ENCODE measurements at places on chromosomes 11 and 22.

- DNase-seq: no peak
These were observed 62.0 kb upstream of the PRR5 start for GRCh38 chr22:44639891-44640617.

DNA sequence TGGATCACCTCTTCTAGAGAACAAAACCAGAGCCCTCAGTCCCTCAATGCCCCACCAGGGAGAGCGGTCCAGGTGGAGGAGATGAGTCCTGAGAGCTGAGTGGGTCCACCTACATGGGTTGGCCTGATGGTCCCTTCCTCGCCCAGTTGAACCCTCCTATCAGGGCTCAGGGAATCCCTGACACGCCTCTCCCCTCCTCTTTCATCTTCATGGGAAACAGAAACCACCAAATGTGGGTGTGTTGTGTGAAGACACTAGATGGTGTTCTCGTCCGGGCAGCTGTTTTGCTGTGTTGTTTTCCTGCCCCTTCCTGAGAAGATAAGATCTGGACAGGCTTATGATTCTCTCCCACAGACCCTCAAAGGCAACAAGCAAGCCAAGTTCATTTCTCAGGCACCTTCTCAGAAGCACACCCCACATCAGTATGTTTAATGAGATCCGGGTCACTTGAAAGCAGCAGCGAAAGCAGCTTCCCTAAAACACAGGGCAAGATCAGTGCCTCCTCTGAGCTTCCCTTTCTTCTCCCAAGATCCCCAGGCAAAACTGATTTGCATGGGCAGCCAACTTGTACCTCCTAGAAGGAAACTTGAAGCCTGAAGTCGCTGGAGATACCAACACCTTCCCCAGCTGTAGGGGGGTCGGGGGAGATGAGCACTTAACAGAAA, 35.3 kb upstream of the POU2AF1 start:
- no peak for DNase-seq

DNA sequence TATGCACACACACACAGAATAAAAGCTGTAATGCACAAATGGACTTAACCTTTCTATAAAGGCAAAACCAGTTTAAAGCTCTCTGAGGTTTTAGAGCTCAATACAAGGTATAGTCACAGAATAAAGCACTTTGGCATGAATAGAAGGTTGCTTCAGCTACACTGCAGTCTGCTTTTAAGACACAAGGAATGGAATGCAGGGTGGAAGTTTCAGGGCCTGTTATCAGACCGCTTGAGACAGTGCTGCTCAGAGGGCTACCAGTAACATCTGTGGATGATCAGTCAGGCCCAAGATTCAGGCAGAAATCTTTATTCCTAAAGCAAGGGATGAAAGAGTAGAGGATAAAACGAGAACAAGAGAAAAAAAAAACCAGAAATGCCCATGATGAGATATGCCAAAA, 46.7 kb downstream of the CD44 start:
- no peak for DNase-seq

DNA sequence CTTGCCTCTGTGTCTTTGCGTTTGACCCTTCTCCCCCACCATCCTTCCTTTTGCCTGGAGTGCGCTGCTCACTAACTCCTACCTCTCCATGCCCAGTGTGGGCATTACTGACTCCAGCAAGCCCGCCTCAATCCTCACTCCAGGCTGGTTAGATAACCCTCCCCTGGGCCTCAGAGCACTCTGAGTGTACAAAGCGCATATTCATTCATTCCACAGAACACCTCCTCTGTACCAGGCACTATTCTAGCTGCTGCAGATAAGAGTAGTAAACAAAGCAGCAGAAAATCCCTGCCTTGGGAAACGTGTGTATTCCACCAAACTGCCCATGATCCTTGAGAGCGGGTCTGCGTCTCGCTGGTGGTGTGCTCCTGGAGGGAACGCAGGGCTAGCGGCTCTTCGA, 3.2 kb downstream of the SLC22A8 start:
- DNase-seq: no peak
